ENCODE measurements at places on chromosomes 13 and 19. TPM values are rescaled to one million over a fixed set of nuclear protein-coding genes. Genes with fewer than 3 reads are reported as not detected.

The LILRB2 gene
- 0.09 TPM for total RNA-seq

The ZNF729 gene
- total RNA-seq = not detected

The ADGRE2 gene
- total RNA-seq = 1.1 TPM

The CERS4 gene
- 1.8 TPM for total RNA-seq

The OR7A5 gene
- total RNA-seq = not detected

The BORCS8 gene
- 13.1 TPM for total RNA-seq

The CDC42EP5 gene
- not detected for total RNA-seq

The GRIN3B gene
- total RNA-seq = 2.6 TPM

The NCR1 gene
- total RNA-seq = not detected

The KIR2DL4 gene
- total RNA-seq = not detected

The PRRG2 gene
- 1.1 TPM for total RNA-seq

The C19orf85 gene
- total RNA-seq = not detected

The FLT1 gene
- total RNA-seq = 0.03 TPM

The ZNF677 gene
- total RNA-seq = not detected

The RNF225 gene
- total RNA-seq = 0.14 TPM

The NPAS1 gene
- total RNA-seq = 6.0 TPM

The ZNF528 gene
- not detected for total RNA-seq

The ZNF14 gene
- total RNA-seq = 1.7 TPM

The ADAMTSL5 gene
- 3.8 TPM for total RNA-seq

The CNN1 gene
- total RNA-seq = 0.44 TPM

The ACP7 gene
- not detected for total RNA-seq

The KIR2DL1 gene
- total RNA-seq = not detected

The ZNF835 gene
- not detected for total RNA-seq

The MFSD12 gene
- 142 TPM for total RNA-seq

The ZNF575 gene
- total RNA-seq = 1.9 TPM

The NBEA gene
- total RNA-seq = 1.7 TPM

The ZNF382 gene
- total RNA-seq = 0.10 TPM

The FFAR1 gene
- total RNA-seq = 0.02 TPM

The CPT1C gene
- total RNA-seq = 13.8 TPM

The PHF11 gene
- 5.1 TPM for total RNA-seq

The COX7A1 gene
- not detected for total RNA-seq

The PCDH17 gene
- total RNA-seq = not detected

The STOML3 gene
- total RNA-seq = not detected

The FAM216B gene
- total RNA-seq = not detected

The SIGLEC5 gene
- not detected for total RNA-seq

The ZNF567 gene
- total RNA-seq = 8.7 TPM

The PHLDB3 gene
- 9.0 TPM for total RNA-seq
